Left lobe of liver (tissue), 2 donors: ENCODE measurements at places on chromosomes 2 and 18. TPM values are rescaled to one million over a fixed set of nuclear protein-coding genes. Genes with fewer than 3 reads are reported as not detected.

GRCh38 chr2:47867205-47867604 is 39.1 kb downstream of the FBXO11 start:
- no peak for DNase-seq

GRCh38 chr18:77148289-77148688 is 15.7 kb upstream of the MBP start:
- DNase-seq, result no peak

GRCh38 chr2:101787097-101787496 is 89.6 kb downstream of the MAP4K4 start:
- DNase-seq, result no peak

DNA sequence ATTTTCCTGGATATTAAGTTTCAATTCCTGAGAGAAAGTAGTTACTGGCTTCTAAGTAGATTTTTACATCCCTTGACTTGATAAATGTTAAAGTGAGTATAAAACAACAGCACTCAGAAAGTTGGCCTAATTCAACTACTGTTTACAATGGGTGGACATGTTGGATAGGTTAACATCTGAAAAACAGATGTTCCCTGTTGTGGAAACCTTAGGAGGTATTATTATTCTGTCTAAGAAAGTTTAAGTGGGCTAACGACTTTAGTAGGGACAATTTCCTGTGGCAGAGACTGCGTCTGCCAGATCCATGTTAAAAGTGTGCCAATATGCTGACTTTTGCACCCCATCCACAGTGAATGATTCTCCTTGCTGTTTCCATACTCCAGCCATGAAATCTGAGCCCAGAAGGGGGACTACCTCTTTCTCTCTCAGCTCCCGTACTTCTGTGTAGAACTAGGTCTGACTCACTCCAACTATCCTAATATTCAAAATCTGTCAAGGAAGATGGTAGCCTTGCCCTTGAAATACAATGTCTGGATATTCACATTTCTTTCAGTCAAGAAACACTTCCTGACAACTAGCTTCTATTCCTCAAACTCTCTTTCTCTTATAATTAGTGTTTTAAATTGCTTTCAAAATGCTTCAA is 327.5 kb upstream of the HNRNPA3 start:
- no peak for DNase-seq

GRCh38 chr2:11873356-11874154 is 127.1 kb downstream of the LPIN1 start:
- no peak for DNase-seq

DNA sequence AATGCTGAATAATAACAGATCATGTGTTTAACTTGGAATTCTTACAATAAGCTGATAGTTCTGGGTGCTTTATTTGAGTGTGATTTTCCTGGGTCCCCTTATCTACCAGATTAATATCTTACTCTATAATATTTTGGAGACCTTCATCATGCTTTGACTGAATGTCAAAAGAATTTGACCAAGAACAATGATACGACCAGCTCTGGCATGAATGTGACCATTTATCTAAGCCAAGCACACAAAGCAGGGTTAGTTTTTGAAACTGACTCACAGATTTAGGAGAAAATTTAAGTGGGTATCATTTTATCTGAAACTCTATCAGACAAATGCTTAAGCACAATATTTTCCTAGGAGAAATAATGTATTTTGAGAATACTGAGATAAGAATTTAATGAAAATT is 677.0 kb downstream of the NYAP2 start:
- DNase-seq, result no peak

DNA sequence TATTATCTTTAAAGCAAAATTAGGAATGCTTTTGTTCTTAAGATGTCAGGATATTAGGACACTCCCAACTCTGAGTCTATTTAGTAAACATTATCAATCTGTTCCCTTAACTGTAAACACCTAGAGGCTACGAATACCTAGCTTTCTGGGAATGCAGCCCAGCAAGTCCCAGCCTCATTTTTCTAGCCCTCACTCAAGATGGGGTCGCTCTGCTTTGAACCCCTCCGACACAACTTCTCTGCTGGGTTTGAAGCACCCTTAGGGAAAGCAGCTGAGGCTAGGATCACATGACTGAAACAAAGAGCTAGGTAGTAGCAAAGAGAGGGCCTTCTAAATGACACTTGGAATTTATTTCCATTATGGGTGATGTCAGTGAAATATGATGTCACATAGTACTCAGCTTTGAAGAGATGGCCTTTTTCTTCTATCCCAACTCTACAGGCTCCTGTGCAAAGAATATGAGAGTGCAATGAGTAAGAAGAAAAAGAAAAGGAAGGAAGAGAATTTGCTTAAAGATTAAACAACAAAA is 114.7 kb downstream of the CSRNP3 start:
- DNase-seq, result no peak

TUBB8B gene
- not detected for total RNA-seq
